Left renal pelvis (tissue), 4 donors: ENCODE measurements at places on chromosomes 6 and 20.

GRCh38 chr6:61558796-61559195 lies 727.2 kb downstream of the KHDRBS2 start:
- no peak for DNase-seq

- DNase-seq: no peak
These were observed 59.5 kb downstream of the LYRM4 start for GRCh38 chr6:5201271-5201670.

DNA sequence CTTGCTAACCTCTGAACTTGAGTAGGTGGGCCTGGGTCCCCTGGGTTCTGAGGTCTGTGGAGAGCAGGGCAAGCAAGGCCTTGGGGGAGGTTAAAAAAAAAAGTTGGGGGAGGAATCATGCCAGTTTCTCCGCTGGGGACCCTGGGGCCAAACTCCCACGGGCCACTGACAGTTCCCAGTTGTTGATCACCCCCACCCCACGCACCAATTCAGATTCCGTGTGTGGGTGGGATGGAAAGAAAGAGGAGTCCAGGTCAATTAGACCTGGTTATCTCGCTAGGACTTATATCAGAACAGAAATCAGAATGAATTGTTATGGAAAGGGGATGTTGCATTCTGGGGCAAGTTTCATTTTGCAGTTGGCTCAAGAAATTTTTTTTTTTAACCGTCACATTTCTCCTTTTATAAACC lies 46.7 kb upstream of the SUPT3H start:
- no peak for DNase-seq

- DNase-seq: no peak
These were observed 14.9 kb upstream of the FAM210B start for GRCh38 chr20:56343861-56344381.

DNA sequence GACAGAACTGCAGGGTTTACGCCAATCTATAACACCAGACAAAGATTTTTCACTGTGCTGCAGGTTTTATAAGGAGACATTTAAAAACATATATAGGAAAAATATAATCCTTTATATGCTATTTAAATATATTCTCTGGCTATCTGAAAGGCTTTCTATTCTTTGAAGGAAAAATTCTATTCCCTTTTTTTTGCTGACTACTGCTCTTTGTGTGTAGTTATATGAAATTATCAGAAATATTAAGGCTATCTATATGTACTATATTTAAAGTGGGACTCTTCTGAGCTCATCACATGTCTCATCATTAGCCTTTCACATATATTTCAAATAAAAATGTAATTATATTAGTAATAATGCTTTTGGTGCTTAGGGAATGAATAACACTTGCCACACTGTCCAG lies 930.7 kb downstream of the EYS start:
- DNase-seq: no peak
